ENCODE measurements at places on chromosomes 1 and 21. TPM values are rescaled to one million over a fixed set of nuclear protein-coding genes. Genes with fewer than 3 reads are reported as not detected.

DNA sequence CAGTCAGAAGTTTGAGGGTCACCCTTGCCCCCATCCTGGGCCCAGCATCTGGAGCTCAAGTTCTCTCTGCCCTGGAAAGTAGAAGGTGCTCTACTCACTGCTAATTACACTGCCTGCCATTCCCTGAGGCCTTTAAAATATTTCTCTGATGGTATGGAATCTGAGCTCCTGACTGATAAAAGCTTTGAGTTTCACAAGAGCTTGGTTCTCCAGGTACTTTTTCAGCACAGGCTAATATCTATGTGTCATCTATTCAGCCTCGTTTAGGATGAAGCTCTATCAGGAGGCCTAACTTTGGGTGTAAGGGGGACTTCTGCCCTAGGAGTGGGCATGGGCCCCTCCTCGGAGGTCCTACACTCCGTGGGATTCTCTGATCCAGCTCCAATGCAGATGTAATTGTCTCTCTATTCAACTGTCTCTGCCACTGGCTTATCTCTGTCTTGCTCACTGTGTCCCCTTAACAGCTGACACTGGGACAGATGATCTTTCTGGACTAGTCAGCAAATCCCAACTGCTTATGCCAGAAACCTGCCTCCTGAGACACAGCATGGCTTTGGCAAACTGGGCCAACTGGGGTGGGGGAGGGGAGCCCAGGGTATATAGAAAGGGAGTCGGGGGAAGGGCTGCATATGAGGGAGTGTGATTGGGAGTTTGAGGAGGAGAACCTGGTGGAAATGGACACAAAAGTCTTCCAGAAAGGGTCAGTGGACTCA is 104.2 kb upstream of the GADD45A start:
- H3K27me3 ChIP-seq, result no peaks in the 10 kb centered on the region
- H3K4me3 ChIP-seq, result no peak overlapping the region

DNA sequence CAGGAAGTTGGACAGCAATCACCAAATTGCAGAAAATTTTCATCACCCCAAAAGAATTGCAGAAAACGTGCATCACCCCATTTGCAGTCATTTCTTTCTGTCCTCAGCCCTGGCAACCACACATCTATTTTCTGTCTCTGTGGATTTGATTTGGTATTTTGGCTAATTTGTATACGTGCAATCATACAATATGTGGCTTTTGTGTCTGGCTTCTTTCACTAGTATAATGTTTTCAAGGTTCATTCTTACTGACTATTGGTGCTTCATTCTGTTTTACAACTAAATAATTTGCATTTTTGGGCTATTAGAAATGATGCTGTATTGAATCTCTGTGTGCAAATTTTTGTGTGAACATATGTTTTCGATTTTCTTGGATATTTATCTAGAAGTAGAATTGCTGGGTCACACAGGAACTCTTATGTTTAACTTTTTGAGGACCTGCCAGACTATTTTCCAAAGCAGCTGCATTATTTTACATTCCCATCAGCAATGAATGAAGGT is 24.8 kb upstream of the PRDM2 start:
- peaks cover 49% of the 10 kb centered on the region for H3K27me3 ChIP-seq
- no peak for DNase-seq
- H3K36me3 ChIP-seq, result no peaks in the 10 kb centered on the region
- no peaks in the 10 kb centered on the region for H3K4me1 ChIP-seq
- no peak overlapping the region for H3K4me3 ChIP-seq
- H3K27ac ChIP-seq, result no peak overlapping the region

The CRNN gene
- not detected for total RNA-seq

- DNase-seq, result no peak
- no peak overlapping the region for H3K4me3 ChIP-seq
- no peaks in the 10 kb centered on the region for H3K36me3 ChIP-seq
- H3K27ac ChIP-seq, result no peak overlapping the region
- peaks cover 47% of the 10 kb centered on the region for H3K27me3 ChIP-seq
These were observed 19.2 kb downstream of the EBNA1BP2 start for GRCh38 chr1:43152866-43153265.

The LCE6A gene
- total RNA-seq, result not detected

- no peak for DNase-seq
- no peak overlapping the region for H3K27ac ChIP-seq
- peaks cover under 1% of the 10 kb centered on the region for H3K27me3 ChIP-seq
- H3K4me1 ChIP-seq, result peaks cover 23% of the 10 kb centered on the region
- no peaks in the 10 kb centered on the region for H3K36me3 ChIP-seq
These were observed 39.6 kb upstream of the PGBD5 start for GRCh38 chr1:230465691-230466090.

- H3K4me3 ChIP-seq, result peak overlapping the region; percentile 99
- H3K36me3 ChIP-seq, result no peaks in the 10 kb centered on the region
- H3K27ac ChIP-seq, result peak overlapping the region; percentile 98
- peaks cover 96% of the 10 kb centered on the region for H3K4me1 ChIP-seq
These were observed 4.1 kb downstream of the AHDC1 start for GRCh38 chr1:27599605-27600497.

The DNAH14 gene
- total RNA-seq, result 3.0 TPM

The FCGR3A gene
- total RNA-seq, result 15.0 TPM

DNA sequence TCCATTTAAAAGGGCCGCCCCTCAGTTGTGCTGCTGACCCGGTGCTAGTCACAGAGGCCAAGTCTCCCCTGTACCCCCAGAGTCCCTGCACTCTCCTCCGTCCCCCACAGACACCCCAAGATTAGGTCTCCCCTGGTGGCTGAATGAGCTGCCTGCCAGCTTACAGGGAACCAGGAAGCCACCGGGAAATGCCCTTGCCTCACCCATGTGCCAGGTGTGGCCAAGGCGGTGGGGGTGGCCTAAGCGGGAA is 32.7 kb downstream of the HSPG2 start:
- H3K27me3 ChIP-seq, result no peaks in the 10 kb centered on the region
- peak overlapping the region; percentile 6 for H3K4me3 ChIP-seq
- peaks cover 100% of the 10 kb centered on the region for H3K4me1 ChIP-seq
- peak overlapping the region; percentile 90 for H3K27ac ChIP-seq
- peaks cover 9% of the 10 kb centered on the region for H3K36me3 ChIP-seq

The AVPR1B gene
- total RNA-seq, result not detected

The SH2D1B gene
- total RNA-seq, result 0.11 TPM
